CD8-positive, alpha-beta memory T cell (primary cell): ENCODE measurements at places on chromosomes 2 and 18. TPM values are rescaled to one million over a fixed set of nuclear protein-coding genes. Genes with fewer than 3 reads are reported as not detected.

The CNDP1 gene
- total RNA-seq, result 0.09 TPM

The C1GALT1C1L gene
- total RNA-seq, result not detected

The ANO7 gene
- 0.83 TPM for total RNA-seq

The DAPL1 gene
- not detected for total RNA-seq

The TIMM21 gene
- 59.8 TPM for total RNA-seq

The AMER3 gene
- not detected for total RNA-seq

DNA sequence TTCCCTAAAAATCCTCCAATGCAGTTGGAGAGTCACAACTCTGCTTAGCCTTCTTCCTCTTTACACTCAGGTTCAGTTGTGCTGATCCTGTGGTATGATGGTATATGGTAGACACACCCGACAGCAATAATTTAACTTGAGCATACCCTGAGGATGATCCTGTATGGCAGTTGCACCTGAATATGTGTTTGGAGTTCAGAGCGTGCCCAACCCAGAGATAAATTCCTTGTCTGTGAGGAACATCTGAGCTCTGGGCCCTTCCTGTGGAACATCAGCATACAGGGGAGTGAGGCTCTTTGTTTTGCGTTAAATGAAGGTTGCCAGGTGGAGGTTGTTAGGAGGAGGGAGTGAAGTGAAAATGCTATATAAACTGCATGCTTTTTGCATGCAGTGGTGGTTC lies 187.7 kb downstream of the MYO3B start:
- H3K36me3 ChIP-seq, result no peaks in the 10 kb centered on the region
- peaks cover 4% of the 10 kb centered on the region for H3K4me1 ChIP-seq
- H3K4me3 ChIP-seq, result no peak overlapping the region
- peaks cover 12% of the 10 kb centered on the region for H3K27me3 ChIP-seq
- no peak overlapping the region for H3K27ac ChIP-seq

DNA sequence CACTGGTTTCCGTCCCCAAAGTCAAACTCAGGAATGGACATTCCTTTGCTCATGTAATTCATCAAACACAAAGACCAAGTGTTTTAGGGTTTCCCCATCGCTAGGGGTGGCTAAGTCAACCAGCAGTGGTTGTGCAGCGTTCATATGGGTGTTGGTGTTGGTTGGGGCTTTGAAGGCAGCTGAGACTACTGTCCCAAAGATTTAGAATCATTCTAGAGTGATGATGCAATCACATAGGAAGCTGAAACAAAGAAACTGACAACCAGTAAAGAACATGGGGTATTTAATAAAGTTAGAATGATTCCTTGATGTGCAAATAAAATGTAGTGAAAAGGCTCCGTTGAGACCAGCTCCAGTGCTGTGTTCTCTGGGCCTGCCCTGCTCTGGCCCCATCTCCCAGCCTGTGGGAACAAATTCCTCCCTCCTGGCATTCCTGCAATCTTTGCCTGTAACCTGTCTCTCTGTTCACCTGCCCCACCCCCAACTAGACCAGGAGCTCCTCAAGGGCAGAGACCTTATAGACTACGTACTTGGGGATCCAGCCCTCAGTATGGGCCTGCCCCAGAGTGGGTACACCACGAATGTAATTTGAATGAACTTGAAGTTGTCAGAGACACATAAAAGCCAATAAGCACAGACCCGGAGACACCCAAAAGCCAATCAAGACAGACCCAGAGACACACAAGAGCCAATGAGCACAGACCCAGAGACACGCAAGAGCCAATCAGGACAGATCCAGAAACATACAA lies 191.7 kb upstream of the TWIST2 start:
- no peaks in the 10 kb centered on the region for H3K36me3 ChIP-seq
- no peaks in the 10 kb centered on the region for H3K4me1 ChIP-seq
- no peak overlapping the region for H3K4me3 ChIP-seq
- no peak overlapping the region for H3K27ac ChIP-seq
- H3K27me3 ChIP-seq, result no peaks in the 10 kb centered on the region
